ENCODE measurements at places on chromosomes 7 and 10. TPM values are rescaled to one million over a fixed set of nuclear protein-coding genes. Genes with fewer than 3 reads are reported as not detected.

DNA sequence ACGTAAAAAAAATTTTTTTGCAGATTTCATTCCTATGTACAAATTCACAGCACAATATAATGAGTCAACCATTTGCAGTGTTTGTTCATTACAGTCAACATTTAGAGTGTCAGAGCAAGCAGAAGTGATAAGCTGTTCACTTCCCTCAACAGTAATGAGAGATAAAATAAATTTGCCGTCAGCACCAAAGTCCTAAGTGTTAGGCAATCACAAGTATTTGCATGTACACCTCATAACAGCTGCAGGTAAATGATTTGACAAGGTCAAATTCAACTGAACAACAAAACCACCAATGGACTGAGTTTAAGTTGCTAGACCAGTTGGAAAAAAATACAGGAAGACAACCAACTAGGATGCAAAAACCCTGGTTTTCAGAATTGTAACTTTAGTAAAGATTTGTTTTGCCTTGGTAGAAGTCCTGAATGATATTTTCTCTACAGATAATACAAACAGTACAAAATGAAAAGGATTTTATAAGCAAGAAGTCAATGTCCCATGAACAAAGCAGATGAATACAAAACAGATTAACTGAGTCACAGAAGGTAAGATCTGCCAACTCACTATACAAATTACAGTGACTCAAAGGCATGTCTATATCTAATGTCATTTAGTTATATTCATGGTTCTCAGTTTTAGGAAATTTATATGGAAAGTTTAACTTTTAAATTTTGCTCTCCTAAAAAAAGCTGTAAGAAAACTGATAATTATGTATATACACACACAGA is 10.4 kb downstream of the RAPGEF5 start:
- peak; percentile 66 for DNase-seq

GALNT17 gene
- 4.3 TPM for total RNA-seq

- DNase-seq: no peak
Observed at GRCh38 chr7:108618056-108618455, 48.4 kb downstream of the DNAJB9 start.

TMEM140 gene
- 19.4 TPM for total RNA-seq

DNA sequence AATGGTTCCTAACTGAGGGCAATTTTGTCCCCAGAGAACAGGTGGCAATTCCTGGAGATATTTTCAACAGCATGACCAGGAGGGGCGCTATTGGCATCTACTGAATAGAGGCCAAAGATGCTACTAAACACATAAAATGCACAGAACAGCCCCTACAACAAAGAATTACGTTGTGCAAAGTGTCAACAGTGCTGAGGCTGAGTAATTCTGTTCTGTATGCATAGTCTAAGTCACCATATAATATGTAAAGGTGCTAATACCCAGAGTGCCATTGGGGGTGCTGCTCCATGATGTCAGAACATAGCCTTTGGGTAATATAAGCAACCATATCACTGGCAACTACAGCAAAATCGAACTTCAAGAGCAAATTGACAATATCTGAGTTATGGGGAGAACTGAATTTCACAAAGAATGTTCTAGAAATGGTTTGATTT is 213.3 kb upstream of the PHYHIPL start:
- DNase-seq: peak; percentile 28

- DNase-seq: no peak
Observed at GRCh38 chr10:51935341-51935740, 235.9 kb upstream of the CSTF2T start.

- no peak for DNase-seq
Observed at GRCh38 chr10:86793696-86794095, 37.3 kb downstream of the BMPR1A start.

DNA sequence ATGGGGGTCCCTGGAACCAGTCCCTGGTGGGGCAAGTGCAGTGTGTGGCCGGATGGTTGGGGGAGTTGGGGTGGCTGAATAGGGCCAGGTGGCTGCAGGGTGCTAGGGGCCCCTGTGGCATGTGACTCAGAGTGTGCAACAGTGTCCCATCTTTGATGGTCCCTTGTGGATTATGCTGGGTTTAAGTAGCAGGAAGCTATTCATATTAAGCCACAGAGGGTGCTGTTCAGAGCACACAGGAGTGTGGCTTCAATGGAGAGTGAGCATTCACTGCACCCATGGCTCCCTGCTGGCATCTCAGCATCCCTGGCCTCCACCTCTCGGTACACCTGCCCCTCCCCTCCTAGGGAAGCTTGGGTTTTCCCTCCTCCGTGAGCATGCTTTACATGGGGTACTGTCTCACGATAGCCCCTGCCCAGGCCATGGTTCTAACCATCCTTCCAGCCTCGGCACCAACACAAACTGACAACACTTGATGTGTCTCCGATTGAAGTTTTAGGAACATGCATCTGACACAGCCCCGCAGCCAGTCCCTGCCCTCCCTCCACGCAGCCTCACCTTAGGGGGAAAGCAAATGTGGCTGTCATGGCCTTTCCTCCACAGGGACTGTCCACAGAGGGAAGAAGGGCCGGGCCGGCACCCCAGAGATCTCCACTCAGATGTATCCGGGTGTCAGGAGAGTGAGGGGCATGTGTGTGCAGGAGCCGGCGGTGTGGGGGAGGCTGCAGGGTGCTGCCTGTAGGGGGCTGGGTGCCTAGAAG is 30.4 kb upstream of the PPIF start:
- DNase-seq: no peak

ADCY1 gene
- total RNA-seq: 2.9 TPM

TRIM50 gene
- 9.8 TPM for total RNA-seq

Measured in hepatocyte (in vitro differentiated cells).